ENCODE measurements at places on chromosomes 2 and 18. TPM values are rescaled to one million over a fixed set of nuclear protein-coding genes. Genes with fewer than 3 reads are reported as not detected.

- DNase-seq = no peak
These were observed 1123.3 kb upstream of the ACVR2A start for GRCh38 chr2:146721486-146721885.

GRCh38 chr2:117943013-117943672 is 70.7 kb downstream of the CCDC93 start:
- DNase-seq = no peak

DNA sequence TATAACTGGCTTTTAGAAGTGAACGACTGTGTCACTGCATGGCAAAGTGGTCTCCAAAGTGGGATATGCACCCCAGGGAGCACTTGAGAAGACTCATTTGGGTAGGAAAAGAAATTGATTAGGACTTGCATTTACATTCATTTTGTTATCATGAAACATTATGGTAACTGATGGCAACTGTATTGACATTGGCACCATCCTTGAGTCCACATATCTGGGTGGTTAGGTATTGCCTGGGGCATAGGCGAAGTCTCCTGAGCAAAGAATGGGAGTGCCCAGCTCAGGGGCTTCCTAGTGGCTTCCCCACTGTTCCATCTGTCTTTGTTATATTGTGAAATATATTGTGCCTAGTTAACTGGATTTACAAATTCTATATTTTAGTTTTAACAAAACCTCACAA is 29.2 kb downstream of the SPATS2L start:
- peak; percentile 64 for DNase-seq

- no peak for DNase-seq
These were observed 97.7 kb downstream of the DGKD start for GRCh38 chr2:233451950-233452349.

GRCh38 chr2:33477473-33478468 is 1.3 kb downstream of the RASGRP3 start:
- no peak for DNase-seq

GRCh38 chr18:67310826-67311225 is 205.7 kb downstream of the DSEL start:
- peak; percentile 34 for DNase-seq

- no peak for DNase-seq
These were observed 71.3 kb upstream of the TEX51 start for GRCh38 chr2:126827371-126827770.

- DNase-seq = no peak
These were observed 64.7 kb downstream of the TEX51 start for GRCh38 chr2:126963390-126963789.

- no peak for DNase-seq
These were observed at the start of gene LIMS2 for GRCh38 chr2:127675331-127676261. LIMS2 (minus strand) TSS chr2:127675530; CDS start chr2:127675024, 506 bp downstream.

DNA sequence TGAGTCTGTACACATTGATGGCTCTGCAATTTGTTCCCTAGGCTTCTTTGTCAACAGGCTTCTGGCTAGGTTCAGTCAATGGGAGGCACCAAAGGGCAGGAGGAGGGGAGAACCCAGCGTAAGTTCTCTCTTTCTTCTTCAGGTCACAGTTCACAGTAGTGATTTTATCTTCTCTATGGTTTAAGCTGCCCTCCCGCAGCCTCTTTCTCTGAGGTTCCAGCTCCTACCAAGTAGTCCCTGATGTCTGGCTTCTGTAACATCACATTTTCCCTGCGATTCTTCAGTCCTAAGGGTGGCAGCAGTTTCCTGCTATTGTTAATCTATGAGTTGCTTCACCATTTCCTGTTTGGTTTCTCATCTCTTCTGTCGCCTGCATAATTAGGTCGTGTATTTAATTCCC is 107.4 kb downstream of the CPO start:
- no peak for DNase-seq

DNA sequence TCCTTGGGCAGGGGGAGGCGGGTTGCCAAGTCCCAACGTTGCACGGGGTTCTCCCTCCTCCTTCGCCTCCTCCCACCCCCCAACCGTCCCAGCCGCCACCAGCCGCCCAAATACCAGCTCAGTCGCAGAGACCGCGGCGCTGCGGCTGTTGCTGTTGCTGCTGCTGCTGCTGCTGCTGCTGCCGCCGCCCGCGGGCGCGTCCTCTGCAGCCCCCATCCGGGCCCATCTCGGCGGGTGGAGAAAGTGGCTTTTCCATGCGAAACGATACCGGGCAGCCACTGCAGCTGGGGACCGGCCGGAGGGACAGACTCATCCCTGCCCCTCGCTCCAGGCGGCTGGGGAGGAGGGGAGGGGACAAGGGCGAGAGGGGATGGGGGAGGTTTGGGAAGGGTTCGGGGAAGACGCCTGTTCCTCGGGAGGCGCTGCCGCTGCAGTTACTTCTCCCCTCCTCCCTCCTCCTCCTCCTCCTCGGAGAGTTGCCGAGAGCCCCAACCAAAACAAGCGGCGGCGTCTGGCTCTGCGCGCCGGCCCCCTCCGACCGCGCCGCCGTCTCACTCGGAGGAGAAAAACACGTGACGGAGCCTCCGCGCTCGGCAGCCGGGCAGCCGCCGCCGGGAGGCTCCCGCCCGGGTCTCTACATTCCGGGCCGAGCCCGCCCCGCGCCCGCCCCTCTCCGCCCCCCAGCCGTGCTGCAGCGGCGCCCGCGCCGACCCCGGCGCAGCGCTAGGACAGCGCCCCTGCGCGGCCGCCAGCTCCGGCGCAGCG is at the start of gene IRS1:
Gene IRS1, minus strand, starts transcription at position 610 of the 765 bp plus-strand sequence. CDS start 1,082 bp downstream, outside the sequence.
- peak; percentile 76 for DNase-seq

DNA sequence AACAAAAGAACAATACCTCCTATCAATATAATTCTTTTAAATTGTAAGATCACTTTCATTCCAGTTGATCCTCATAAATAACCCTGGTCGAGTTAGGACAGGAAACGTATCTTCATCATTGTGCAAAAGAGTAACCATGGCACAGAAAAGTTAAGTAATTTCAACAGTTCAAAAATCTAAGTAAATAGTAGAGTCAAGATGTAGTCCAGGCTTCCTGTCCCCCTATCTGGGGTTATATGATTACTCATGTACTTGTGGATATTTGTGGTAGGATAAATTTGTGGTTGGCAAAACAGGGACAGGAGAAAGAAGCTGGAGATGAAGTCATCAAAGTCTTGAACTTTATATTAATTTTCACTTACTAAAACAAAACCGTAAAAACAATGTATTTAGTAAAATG is 772.6 kb downstream of the TSN start:
- no peak for DNase-seq

GRCh38 chr2:205352593-205352992 is 329.7 kb upstream of the NRP2 start:
- no peak for DNase-seq

- DNase-seq = no peak
These were observed 21.7 kb upstream of the KLHL29 start for GRCh38 chr2:23363268-23363667.

GRCh38 chr2:105557021-105557920 is 158.4 kb upstream of the FHL2 start:
- DNase-seq = no peak

DNA sequence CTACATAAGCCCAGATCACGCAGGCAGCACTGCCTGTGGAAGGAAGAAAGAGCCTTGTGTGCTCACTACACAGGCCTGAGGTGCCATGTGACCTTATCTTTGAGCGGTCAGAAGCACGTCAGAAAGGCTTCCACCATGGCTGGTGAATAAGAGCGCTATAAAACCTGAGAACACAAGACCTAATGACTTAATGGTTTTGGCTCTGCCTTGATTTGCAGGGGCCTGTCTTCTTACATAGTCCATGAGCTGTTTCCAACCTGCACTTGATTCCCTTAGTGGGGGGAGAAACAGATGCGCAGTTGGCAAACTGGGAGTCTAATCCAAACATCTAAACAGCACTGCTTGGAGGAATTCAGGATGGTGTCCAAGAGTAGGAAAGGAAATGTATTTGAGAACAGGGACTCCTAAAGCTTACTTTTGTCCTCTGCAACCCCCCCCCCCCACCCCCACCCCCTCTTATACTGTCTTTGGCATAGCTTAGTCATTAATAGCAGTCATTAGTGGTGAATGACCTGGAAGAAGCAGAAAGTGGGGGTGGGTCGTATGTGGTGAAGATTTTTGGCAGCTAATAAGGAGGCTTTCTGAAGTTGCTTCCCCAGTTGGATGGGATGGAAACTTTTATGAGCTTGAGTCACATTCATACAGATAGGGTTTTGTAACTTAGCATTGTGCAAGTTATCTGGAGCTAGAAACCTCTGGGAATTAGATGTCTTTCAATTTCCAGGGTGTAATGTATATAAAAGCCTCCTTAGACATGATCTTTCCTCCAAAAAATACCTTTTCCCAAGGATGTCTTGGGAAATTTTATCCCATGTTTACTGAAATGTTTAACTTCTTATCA is 454.1 kb downstream of the MEIS1 start:
- DNase-seq = no peak

DNA sequence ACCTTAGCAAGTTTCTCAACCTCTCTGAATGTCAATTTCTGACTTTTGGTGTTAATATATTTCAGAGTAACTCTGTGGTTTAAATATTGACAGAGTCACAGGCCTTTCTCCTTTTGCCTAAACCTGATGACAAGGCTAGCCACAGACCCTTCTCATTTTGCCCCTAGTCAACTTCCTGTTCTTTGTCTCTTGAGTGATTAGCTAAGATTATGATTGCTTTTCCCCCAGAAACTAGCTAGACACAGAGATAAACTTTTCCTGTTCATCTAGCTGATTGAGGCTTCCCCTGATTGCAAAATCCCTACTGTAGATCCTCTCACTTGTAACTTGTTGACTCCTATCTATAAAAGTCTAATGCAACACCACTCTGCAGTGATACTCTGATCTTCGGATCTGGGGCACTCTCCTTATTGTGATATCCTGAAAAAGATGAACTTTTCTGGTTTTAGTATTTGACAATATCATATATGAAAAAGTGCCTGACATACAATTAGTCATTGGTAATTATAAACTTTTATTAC is 241.4 kb downstream of the ZNF385B start:
- DNase-seq = no peak

DNA sequence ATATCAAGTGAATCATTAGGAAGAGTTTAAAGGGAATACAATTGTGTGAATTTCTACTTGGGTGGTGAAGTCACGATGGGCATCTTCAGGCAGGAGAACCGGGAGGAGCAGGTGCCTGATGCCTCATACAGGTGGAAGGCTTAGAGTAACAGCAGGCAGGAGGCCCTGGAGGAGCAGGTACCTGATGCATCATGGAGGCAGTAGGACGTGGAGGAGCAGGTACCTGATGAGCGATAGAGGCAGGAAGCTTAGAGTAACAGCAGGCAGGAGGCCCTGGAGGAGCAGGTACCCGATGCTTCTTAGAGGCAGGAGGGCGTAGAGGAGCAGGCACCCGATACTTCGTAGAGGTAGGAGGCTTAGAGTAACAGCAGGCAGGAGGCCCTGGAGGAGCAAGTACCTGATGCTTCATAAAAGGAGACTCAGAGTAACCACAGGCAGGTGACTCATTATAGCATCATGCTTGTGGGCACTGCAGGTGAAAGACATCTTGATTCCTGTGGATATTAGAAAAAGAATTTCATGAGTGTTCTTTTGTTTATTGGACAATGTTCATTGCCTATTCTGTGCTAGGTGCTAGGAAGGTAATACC is 133.9 kb downstream of the ATP9B start:
- peak; percentile 85 for DNase-seq

DNA sequence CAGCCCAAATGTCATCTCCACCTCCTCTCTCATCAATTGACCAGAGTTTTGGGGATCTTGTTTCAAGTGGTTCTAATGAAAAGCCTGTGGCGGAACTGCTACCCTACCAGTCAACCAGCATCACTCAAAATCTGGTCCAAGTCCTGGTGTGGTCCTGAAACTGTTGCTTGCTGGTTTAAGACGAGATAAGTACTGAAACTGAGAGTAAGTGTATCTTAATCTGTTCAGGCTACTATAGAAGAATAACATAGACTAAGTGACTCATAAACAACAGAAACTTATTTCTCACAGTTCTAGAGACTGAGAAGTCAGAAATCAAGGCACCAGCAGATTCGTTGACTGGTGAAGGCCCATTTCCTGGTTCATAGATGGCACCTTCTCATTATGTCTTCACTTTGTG is 879 bp upstream of the GALNT5 start:
- no peak for DNase-seq

- no peak for DNase-seq
These were observed 42.5 kb downstream of the VRK2 start for GRCh38 chr2:58089081-58089480.

DNA sequence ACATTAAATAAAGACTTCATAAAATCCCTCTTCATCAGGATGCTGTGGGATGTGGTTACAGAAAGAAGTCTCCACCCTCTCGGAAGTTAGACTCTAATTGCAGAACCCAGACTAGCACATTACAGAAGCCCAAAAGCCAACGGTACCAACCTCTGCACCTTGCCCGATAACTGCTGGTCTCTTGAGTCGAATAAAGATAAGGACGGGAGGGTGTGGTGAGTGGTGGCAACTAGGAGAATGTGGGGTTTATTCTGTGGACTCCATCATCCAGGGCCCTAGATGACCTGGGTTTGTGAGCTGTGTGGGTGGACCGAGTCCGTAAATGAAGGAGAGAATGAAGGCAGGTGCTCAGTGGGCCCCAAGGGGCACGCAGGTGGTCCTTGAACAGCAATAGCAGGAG is 462.8 kb upstream of the ID2 start:
- no peak for DNase-seq

GRCh38 chr2:214737188-214737587 is 72.3 kb downstream of the BARD1 start:
- DNase-seq = no peak

DNA sequence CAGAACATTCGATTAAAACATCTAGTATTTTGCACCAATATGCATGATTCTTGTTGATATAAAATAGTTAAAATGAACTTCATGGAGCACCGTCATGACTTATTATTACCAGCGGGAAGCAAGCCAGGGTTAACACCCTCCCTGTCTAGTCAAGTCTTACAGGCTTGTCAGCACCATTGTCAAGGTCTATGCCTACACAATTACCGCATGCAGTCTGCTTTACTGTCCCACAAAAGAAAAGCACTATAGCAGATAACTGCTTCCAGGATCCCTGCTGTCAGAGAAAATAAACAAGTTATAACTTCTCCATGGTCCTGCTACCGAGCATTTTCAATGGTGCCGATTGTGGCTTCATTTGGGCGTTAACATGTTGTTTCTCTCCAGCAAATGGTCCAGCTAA is 968.0 kb upstream of the FAM98A start:
- no peak for DNase-seq

DNA sequence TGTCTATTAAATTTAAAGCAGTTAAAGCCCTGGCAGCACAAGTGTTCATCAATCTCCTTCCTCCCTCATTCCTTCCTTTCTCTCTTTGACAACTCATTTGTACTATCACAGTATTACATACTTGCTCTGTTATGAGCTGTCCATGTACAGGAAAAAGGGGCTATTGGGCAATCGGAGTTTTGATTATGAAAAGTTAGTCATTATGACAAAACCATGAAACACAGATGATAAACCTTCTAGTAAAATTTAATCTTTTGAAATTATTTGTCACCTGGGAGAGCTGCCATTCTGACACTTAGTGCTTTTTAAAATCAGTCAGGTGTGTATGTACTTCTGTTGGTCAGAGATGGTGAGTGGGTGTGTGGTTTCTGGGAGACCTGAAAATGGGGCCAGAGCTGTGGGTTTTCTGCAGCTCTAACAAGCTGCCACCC is 39.4 kb downstream of the MAP4K4 start:
- DNase-seq = no peak

Gene CNDP1
- total RNA-seq = not detected

Gene ZNF804A
- not detected for total RNA-seq

Gene CHN1
- total RNA-seq = 14.0 TPM

Gene WDFY1
- 81.9 TPM for total RNA-seq

Gene DYSF
- 10.6 TPM for total RNA-seq

Gene DSEL
- 2.5 TPM for total RNA-seq

Gene NGEF
- 52.2 TPM for total RNA-seq

Gene FAM228A
- total RNA-seq = not detected

Gene ALPG
- 1.2 TPM for total RNA-seq

Gene UCN
- 2.8 TPM for total RNA-seq

Gene ALPI
- not detected for total RNA-seq

Gene SOS1
- 34.7 TPM for total RNA-seq

Gene GAL3ST2
- total RNA-seq = 3.9 TPM

Gene HOXD12
- total RNA-seq = not detected

All from PC-9 (cell line).